ENCODE measurements at places on chromosomes 13 and 19. TPM values are rescaled to one million over a fixed set of nuclear protein-coding genes. Genes with fewer than 3 reads are reported as not detected.
A peak's percentile ranks its signal among the peaks of the same experiment; 100 is the strongest.

DNA sequence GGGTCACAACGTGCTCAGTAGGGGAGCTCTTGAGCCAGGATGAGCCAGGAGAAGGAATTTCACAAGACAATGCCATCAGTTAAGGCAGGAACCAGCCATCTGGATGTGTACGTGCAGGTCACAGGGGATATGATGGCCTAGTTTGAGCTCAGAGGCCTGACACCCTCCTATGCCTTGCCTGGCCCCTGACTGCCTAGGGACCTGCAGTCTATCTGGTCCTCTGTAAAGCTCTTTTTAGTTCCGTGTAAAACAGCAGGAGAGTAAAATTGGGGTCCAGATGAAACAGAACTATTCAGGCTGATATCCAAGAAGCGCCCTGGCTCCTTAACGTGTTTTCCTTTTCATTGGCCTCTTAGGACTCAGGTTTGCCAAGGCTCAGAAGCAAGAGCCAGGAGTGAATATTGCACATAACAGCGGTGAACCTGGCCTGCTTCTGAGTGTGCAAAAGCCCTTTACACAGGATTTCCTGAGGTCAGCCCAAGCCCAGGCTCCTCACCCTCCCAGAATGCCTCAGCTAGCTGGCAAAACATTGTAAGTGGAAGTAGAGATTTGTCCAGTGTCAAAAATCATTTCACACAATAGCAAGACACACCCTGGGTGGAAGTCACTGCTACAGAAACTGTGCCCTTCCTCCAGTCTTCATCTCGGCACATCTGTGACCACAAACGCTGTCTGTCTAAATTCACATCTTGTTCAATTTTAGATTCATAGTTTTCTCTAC, 777.2 kb downstream of the UQCRFS1 start:
- peaks cover 2% of the 10 kb centered on the region for H3K36me3 ChIP-seq
- no peak overlapping the region for H3K4me3 ChIP-seq
- peaks cover 3% of the 10 kb centered on the region for H3K27me3 ChIP-seq
- DNase-seq, result no peak
- peak overlapping the region; percentile 76 for H3K27ac ChIP-seq

GRCh38 chr13:95222733-95223018, 78.6 kb downstream of the ABCC4 start:
- H3K36me3 ChIP-seq, result no peaks in the 10 kb centered on the region
- H3K27me3 ChIP-seq, result no peaks in the 10 kb centered on the region
- no peak overlapping the region for H3K27ac ChIP-seq
- DNase-seq, result no peak
- no peak overlapping the region for H3K4me3 ChIP-seq

- H3K36me3 ChIP-seq, result no peaks in the 10 kb centered on the region
- DNase-seq, result no peak
- no peak overlapping the region for H3K27ac ChIP-seq
- peaks cover 12% of the 10 kb centered on the region for H3K27me3 ChIP-seq
These were observed 14.6 kb downstream of the CSNK1A1L start for GRCh38 chr13:37090912-37091311.

The AMH gene
- 5.2 TPM for total RNA-seq

The SIGLECL1 gene
- not detected for total RNA-seq

The MICOS13 gene
- 43.5 TPM for total RNA-seq

The SIGLEC5 gene
- not detected for total RNA-seq

The CYP2S1 gene
- 0.17 TPM for total RNA-seq

The GRK1 gene
- not detected for total RNA-seq
